Gastrocnemius medialis (tissue), 4 donors: ENCODE measurements at places on chromosomes 4 and X. TPM values are rescaled to one million over a fixed set of nuclear protein-coding genes. Genes with fewer than 3 reads are reported as not detected.

CSAG1 gene
- not detected for total RNA-seq

PCDH19 gene
- total RNA-seq = 0.63 TPM

SPACA5B gene
- not detected for total RNA-seq

PAGE1 gene
- total RNA-seq = not detected

ZFYVE28 gene
- total RNA-seq = 6.0 TPM

GALNTL6 gene
- total RNA-seq = not detected

GPR119 gene
- not detected for total RNA-seq

PAGE2B gene
- total RNA-seq = not detected

FGFBP2 gene
- total RNA-seq = 2.9 TPM

MFSD8 gene
- total RNA-seq = 7.9 TPM

DNA sequence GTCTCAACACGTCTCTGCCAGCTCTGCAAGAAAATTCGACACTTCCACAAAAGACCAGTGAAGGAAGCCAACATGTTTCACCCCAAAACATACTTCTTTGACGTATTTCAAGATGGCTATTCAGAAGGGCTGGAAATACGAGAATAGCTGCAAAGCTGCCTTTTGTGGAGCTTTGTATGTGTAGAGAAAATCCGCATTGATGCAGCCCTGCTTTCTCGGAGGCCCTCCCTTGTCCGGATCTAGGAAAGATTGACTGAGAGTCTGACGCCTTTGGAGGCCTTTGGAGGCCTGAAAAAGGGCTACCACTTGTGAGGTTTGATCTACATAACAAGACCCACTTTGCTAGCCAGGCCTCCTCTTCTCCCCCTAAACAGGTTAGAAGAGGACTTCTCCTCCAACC, 12.2 kb downstream of the SAT1 start:
- no peaks in the 10 kb centered on the region for H3K27me3 ChIP-seq
- H3K27ac ChIP-seq = no peak overlapping the region
- no peaks in the 10 kb centered on the region for H3K4me1 ChIP-seq
- H3K36me3 ChIP-seq = no peaks in the 10 kb centered on the region

- no peaks in the 10 kb centered on the region for H3K27me3 ChIP-seq
- H3K4me3 ChIP-seq = no peak overlapping the region
- H3K27ac ChIP-seq = no peak overlapping the region
- H3K36me3 ChIP-seq = no peaks in the 10 kb centered on the region
Observed at GRCh38 chrX:3307881-3308280, 38.6 kb downstream of the MXRA5 start.

GRCh38 chr4:175443547-175443946, 368.5 kb downstream of the GPM6A start:
- DNase-seq = no peak
- H3K27ac ChIP-seq = no peak overlapping the region
- H3K4me1 ChIP-seq = no peaks in the 10 kb centered on the region
- no peak overlapping the region for H3K4me3 ChIP-seq

DNA sequence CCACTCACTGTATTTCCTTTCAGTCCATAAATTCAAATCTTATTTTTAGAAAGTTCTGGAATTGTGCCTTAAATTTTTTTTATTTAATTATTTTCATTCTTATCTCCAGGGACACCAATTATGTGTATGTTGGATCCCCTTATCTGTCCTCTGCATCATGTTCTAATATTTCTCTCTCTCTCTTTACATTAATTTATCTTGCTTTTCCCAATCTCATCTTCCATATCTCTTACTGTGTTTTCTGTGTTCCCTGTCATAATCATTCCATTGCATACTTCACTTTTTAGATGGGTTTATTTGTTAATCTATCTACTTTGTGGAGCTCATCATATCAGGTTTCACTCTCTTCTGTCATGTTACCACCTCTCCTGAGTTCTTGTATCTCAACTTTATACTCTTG, 37.4 kb downstream of the PPP2R2C start:
- no peak overlapping the region for H3K4me3 ChIP-seq
- H3K27me3 ChIP-seq = no peaks in the 10 kb centered on the region
- no peaks in the 10 kb centered on the region for H3K4me1 ChIP-seq
- no peak overlapping the region for H3K27ac ChIP-seq
- no peaks in the 10 kb centered on the region for H3K36me3 ChIP-seq

- H3K27me3 ChIP-seq = no peaks in the 10 kb centered on the region
- no peak overlapping the region for H3K4me3 ChIP-seq
- DNase-seq = no peak
Observed at GRCh38 chr4:141652161-141652778, 15.9 kb downstream of the IL15 start.

DNA sequence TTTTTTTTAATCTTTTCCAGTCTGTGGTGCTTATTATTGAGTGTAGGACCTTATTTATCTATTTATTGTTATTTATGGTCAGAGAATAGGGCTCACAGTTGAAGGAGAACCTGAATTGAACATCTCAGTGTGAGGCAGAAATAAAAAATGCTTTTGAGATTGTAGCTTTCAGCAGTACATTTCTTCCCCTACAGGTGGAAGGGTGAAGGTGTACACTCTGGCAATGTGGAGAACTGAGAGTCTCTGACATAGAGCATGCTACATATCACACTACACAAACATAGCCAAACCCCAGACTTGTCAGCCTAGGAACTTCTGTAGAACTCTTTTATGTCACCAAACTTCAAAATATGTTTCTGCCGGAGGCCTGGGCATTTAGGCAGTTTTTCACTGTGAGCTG, 140.2 kb downstream of the STIM2 start:
- peaks cover 5% of the 10 kb centered on the region for H3K4me1 ChIP-seq
- no peaks in the 10 kb centered on the region for H3K36me3 ChIP-seq
- H3K27me3 ChIP-seq = no peaks in the 10 kb centered on the region
- H3K4me3 ChIP-seq = no peak overlapping the region
- H3K27ac ChIP-seq = no peak overlapping the region

GRCh38 chr4:1539859-1540600, 133.8 kb upstream of the NKX1-1 start:
- H3K36me3 ChIP-seq = no peaks in the 10 kb centered on the region
- H3K27me3 ChIP-seq = peaks cover 1% of the 10 kb centered on the region
- DNase-seq = no peak
- no peaks in the 10 kb centered on the region for H3K4me1 ChIP-seq
- H3K4me3 ChIP-seq = no peak overlapping the region

DNA sequence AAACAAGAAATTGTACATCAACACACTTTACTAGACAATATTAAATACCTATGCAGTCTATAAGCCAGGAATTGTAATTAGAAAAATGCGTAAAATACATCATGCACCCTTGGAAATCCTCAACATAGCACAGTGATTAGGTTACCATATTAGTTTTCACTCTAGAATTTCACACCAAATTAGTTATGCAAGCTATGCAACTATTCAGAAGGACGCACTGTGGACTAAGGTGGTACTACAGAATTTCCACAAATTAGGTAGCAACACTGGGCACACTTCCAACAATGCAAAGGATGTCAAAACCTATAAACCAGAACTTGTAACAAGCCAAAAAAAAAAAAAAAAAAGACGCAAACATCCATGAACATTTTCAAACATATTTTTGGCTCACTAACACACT, 71.1 kb upstream of the ZCCHC13 start:
- no peak for DNase-seq
- no peak overlapping the region for H3K4me3 ChIP-seq
- no peaks in the 10 kb centered on the region for H3K36me3 ChIP-seq
- peaks cover 3% of the 10 kb centered on the region for H3K4me1 ChIP-seq
- no peaks in the 10 kb centered on the region for H3K27me3 ChIP-seq

- DNase-seq = no peak
- no peaks in the 10 kb centered on the region for H3K4me1 ChIP-seq
- H3K27me3 ChIP-seq = no peaks in the 10 kb centered on the region
- no peak overlapping the region for H3K27ac ChIP-seq
- no peaks in the 10 kb centered on the region for H3K36me3 ChIP-seq
Observed at GRCh38 chr4:22336822-22337221, 179.0 kb downstream of the ADGRA3 start.

DNA sequence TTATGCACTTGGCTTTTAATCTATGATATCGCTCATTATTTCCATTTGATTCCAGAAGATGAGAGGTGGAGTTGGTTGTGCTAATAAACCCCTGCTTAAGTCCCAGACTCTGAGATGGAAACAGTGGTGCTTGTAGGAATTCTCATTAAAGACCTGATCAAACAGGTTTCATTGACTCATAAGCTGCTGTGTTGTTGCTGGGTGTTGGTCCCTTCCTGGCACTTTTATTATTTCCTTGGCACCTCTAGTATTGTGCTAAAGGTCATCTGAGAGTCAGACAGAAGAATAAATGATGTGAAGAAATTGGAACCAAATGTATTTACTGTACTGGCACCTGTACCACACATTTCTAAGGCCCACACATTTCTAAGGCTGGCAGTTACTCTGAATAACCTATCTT, 544.7 kb upstream of the NR3C2 start:
- H3K27ac ChIP-seq = no peak overlapping the region
- no peak overlapping the region for H3K4me3 ChIP-seq

GRCh38 chr4:3223956-3224748, 24.8 kb upstream of the MSANTD1 start:
- no peak for DNase-seq
- no peaks in the 10 kb centered on the region for H3K27me3 ChIP-seq
- no peak overlapping the region for H3K27ac ChIP-seq
- H3K4me1 ChIP-seq = peaks cover 18% of the 10 kb centered on the region
- no peak overlapping the region for H3K4me3 ChIP-seq

DNA sequence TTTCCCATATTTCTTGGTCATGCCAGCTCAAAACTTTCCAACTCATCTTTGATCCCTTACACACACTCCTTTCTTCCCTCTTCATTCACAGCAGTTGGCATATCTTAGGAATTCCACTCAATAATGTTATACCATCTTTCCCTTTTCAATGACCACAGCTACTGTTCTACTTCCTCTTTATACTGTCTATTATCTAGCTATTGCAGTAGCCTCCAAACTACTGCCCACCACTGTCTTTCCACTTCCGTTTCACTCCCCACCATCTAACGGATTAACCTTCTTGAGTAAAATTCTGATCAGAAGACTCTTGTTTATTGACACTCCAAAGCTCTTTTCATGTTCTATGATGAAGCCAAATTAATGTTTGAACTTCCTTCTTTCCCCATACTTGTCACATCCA, 55.8 kb downstream of the ADAMTS3 start:
- no peak for DNase-seq
- H3K36me3 ChIP-seq = no peaks in the 10 kb centered on the region
- no peaks in the 10 kb centered on the region for H3K27me3 ChIP-seq

DNA sequence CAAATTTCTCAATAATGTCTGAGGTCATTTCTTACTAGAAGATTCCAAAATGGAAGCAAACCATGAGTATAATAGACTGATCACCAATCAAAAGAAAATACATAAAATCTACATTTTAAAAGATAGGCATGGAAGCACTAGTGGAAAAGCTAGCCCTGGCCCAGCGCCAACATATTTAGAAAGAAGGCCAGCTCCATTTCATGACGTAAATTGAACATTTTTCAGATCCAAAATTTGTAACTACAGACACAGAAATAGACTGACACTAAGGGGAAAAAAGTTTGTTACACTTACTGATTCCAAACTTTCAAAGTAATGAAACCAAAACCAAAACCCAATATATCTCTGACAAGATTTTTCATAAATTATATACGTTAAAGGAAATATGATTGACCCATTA, 117.7 kb downstream of the ADAMTS3 start:
- H3K27me3 ChIP-seq = no peaks in the 10 kb centered on the region
- no peak overlapping the region for H3K27ac ChIP-seq
- no peaks in the 10 kb centered on the region for H3K36me3 ChIP-seq

GRCh38 chr4:104967034-104967401, 179.7 kb upstream of the TET2 start:
- H3K27me3 ChIP-seq = no peaks in the 10 kb centered on the region
- H3K27ac ChIP-seq = no peak overlapping the region
- no peaks in the 10 kb centered on the region for H3K36me3 ChIP-seq
- no peak for DNase-seq
- no peaks in the 10 kb centered on the region for H3K4me1 ChIP-seq
- H3K4me3 ChIP-seq = no peak overlapping the region

- H3K27me3 ChIP-seq = no peaks in the 10 kb centered on the region
- peaks cover 10% of the 10 kb centered on the region for H3K4me1 ChIP-seq
- no peaks in the 10 kb centered on the region for H3K36me3 ChIP-seq
- H3K27ac ChIP-seq = peak overlapping the region; percentile 69
- H3K4me3 ChIP-seq = no peak overlapping the region
Observed at GRCh38 chr4:99300934-99301333, 10.1 kb upstream of the ADH1A start.

GRCh38 chrX:18945483-18945882, 38.4 kb downstream of the PHKA2 start:
- H3K36me3 ChIP-seq = peaks cover 5% of the 10 kb centered on the region
- DNase-seq = no peak
- no peaks in the 10 kb centered on the region for H3K27me3 ChIP-seq
- no peak overlapping the region for H3K4me3 ChIP-seq
- H3K27ac ChIP-seq = no peak overlapping the region
- H3K4me1 ChIP-seq = peaks cover 3% of the 10 kb centered on the region

GRCh38 chrX:150547375-150548115, 20.9 kb upstream of the MTM1 start:
- no peaks in the 10 kb centered on the region for H3K4me1 ChIP-seq
- peak; percentile 23 for DNase-seq
- H3K27me3 ChIP-seq = no peaks in the 10 kb centered on the region
- H3K27ac ChIP-seq = peak overlapping the region; percentile 82
- peak overlapping the region; percentile 41 for H3K4me3 ChIP-seq
- no peaks in the 10 kb centered on the region for H3K36me3 ChIP-seq

DNA sequence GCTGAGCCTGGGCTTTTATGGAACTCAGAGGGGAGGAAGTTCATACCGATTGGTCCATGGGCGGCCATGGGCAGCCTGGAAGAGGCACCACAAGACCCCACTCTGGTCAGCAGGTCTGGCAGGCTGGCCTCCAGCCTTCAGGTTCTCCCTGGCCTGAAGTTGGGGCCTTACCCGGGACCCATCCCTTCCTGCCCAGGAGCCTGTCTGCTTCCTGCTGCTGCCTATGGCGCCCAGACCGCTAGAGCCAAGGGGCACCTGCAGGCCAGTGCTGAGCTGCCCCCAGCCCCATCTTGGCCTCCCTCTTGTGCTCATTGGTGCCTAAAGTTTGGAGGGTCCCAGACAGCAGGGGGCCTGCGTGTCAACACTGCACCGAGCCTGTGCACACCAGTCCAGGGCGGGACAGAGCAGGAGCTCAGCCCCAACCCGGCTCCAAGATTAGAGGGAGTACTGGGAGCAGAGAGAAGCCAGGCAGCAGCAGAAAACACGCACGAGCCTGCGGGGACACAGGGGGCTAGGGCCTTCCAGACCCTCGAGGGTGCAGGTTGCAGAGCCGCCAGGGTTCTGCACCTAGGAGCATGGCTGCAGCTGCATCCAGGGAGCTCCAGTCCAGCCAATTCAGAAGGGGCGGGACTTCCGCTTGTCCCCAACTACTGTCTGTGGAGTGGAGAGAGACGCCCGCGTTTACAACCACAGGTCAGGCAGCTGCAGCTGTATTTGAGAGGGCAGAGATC, 30.7 kb upstream of the ZNF280C start:
- no peaks in the 10 kb centered on the region for H3K36me3 ChIP-seq
- H3K4me3 ChIP-seq = no peak overlapping the region
- H3K4me1 ChIP-seq = no peaks in the 10 kb centered on the region
- no peak for DNase-seq
- H3K27ac ChIP-seq = no peak overlapping the region

GRCh38 chr4:7774301-7775294, 165.1 kb downstream of the AFAP1 start:
- H3K36me3 ChIP-seq = no peaks in the 10 kb centered on the region
- no peak overlapping the region for H3K4me3 ChIP-seq
- no peaks in the 10 kb centered on the region for H3K27me3 ChIP-seq
- peaks cover 1% of the 10 kb centered on the region for H3K4me1 ChIP-seq
- DNase-seq = no peak

- no peak for DNase-seq
- H3K27ac ChIP-seq = no peak overlapping the region
- no peaks in the 10 kb centered on the region for H3K4me1 ChIP-seq
- no peaks in the 10 kb centered on the region for H3K27me3 ChIP-seq
- no peak overlapping the region for H3K4me3 ChIP-seq
Observed at GRCh38 chrX:14173873-14174272, 144.2 kb upstream of the GEMIN8 start.
